Stimulated activated CD4-positive, alpha-beta T cell treated with anti-CD3 and anti-CD28 coated beads, TNF-alpha, amount 100 ng/mL, for 1 hour (primary cell): ENCODE measurements at places on chromosomes 6 and 20.
A peak's percentile ranks its signal among the peaks of the same experiment; 100 is the strongest.

- no peak for DNase-seq
Measured at GRCh38 chr6:20769631-20770030, 235.4 kb downstream of the CDKAL1 start.

- DNase-seq: no peak
Measured at GRCh38 chr6:157459327-157459726, 78.3 kb downstream of the ZDHHC14 start.

- DNase-seq: no peak
Measured at GRCh38 chr6:8085053-8085511, 17.3 kb downstream of the EEF1E1 start.

DNA sequence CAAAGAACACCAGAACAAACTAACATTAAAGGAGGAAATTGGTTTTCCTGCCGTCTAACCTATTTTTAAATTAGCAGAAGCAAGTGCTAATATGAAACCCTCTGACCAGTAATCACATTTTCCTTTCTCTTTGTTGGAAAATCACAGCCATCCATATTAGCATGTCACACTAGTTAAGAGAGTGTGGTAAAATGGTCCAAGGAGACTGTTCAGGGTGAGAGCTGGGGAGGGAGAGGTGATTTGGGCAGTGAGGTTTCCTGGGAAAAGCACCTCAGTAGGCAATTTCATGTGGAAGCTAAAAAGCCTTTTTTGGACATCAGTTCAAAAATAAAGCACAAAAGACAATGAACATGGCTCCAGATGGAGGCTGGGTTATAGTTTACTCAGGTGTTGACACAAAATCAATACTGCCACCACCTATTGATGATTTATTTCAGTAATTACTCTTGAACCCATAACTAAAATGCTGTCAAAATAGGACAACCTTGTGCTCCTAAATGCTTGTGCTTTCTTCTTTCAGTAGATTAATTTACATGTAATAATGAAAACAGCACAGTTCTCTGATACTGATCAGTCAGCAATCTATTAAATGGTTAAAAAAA is 333.2 kb downstream of the SAMD5 start:
- DNase-seq: no peak

GRCh38 chr6:165695722-165696515 is 32.9 kb upstream of the PDE10A start:
- no peak for DNase-seq

DNA sequence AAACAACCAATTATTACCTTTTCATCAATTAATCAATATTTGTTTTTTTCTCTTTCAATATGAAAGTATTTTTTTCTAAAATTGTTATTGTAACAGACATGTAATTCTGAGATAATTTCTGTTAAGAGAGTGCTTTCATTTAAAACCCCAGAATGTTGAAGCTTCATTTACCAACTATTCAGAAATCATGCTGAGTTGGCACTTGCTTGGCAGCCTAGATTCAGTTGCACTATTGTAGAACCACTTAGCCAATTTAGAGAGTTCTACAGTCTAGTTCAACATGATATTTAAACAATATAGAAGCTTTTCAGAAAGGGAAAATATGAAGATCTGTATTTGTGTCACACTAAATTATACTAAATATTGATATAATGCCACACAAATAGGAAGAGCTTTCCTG is 56.1 kb upstream of the NKAIN2 start:
- DNase-seq: no peak

GRCh38 chr20:4471221-4471620 is 250.5 kb upstream of the PRND start:
- DNase-seq: no peak

DNA sequence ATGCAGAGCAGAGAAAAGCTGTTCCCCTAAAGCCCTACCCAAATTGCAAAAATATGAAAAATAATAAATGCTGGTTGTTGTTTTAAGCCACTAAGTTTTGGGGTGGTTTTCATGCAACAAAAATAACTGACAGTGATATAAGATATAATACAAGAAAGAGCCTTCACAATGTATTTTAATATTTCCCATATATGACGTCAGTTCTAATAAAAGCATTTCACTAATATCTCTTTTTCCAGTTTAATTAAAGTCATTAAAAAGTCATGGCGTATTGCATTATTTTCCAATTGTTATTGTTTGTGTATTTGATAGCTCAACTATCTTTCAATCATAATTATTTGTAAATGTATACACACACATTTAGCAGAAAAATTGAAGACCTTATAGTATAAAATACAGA is 134.7 kb upstream of the EPHA7 start:
- no peak for DNase-seq

- no peak for DNase-seq
Measured at GRCh38 chr20:9334866-9335265, 179.5 kb upstream of the LAMP5 start.

GRCh38 chr20:45408646-45409213 is 641 bp downstream of the DBNDD2 start:
- DNase-seq: no peak

DNA sequence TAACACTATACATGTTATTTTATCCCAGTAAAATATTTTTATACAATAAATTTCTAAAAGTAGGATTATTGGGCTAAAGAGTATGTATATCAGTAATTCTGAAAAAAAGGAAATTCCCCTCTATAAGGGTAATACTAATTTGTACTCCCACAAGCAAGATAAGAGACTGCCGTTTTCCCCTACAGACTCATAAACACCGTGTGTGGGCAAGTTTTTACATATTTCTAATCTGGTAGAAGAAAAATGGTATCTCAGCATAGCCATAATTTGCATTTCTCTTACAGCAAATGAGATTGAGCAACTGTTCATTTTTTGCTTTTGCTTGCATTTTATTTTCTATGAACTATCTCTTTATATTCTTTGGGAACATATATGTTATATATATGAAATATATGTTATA is 26.0 kb upstream of the MYMX start:
- no peak for DNase-seq

DNA sequence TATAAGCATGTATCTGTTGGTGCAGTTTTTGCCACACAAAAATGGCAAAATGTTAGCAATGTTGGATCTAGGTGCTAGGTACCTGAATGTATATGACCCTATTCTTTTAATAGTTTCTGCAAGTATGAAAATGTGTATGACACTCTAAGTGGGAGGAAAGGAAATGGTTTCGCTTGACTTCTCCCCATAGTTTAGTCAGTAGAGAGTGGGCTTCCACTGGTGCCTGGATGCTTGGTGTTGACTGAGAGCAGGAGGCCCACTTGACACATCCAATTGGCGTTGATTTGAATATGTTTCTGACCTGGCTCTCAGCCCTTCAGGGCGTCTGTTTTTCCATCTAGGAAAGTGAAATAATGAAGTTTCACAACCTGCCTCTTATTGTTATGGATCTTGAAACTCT is 41.8 kb upstream of the GABRR1 start:
- no peak for DNase-seq

GRCh38 chr6:144149894-144150709 is at the start of gene STX11:
STX11 (plus strand) TSS chr6:144150517; CDS start chr6:144186628, 36,111 bp downstream.
- DNase-seq: peak; percentile 31

DNA sequence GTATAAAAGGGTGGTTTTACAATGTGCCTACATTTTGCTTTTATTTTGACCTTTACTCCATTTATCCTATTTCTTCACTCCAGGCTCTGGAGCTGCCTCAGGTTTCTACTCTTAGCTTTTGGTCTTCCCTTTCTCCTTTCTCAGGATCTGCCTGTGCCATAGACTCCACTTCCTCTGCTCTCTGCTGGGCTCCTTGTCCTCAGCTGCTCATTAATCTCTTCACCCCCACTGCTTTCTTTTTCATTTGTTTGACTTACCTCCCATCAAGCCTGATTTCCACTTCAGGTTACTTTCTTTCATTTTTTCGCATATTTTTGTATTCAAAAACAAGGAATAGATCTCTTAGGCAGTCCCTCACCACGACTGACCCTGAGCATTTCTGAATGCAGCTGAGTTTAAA is 106.8 kb downstream of the COL19A1 start:
- no peak for DNase-seq

- no peak for DNase-seq
Measured at GRCh38 chr20:4998160-4998651, 3.1 kb downstream of the SLC23A2 start.

GRCh38 chr6:1385129-1386037 is 4.0 kb upstream of the FOXF2 start:
- DNase-seq: no peak

GRCh38 chr6:38169977-38170526 is 350.5 kb downstream of the ZFAND3 start:
- no peak for DNase-seq

- DNase-seq: no peak
Measured at GRCh38 chr20:53343448-53343847, 250.2 kb downstream of the ZNF217 start.

GRCh38 chr20:9551808-9552550 is 37.6 kb downstream of the LAMP5 start:
- no peak for DNase-seq

GRCh38 chr20:23360531-23360930 is 1.5 kb upstream of the GZF1 start:
- DNase-seq: no peak

DNA sequence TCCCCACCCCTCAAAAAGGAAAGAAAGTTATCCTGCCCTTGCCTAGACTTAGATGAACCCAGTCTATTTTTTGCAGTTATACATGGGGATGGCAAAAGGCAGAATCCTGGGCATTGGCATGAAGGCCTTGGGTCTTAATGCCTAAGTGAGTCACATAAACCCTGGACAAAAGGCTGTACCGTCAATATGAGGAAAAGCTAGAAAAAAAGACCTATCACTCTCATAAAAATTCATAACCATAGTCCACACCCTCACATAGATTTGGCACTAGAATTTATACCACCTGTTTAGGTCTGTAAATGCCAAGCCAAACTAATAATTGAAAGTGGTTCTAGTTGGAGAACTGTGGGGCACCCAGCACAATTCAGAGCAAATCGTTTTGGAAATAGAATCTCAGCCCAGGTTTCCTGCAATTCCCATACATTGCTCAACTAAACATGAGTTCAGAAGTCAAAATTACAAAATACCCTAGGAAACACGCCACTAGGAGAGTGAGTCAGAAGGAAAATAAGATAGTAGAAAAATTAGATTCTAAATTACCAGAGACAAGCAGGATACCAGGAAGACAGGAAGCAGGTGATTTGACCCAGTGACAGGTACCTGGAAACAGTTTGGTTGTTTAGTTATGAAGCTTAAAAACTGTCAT is 70.4 kb upstream of the FUCA2 start:
- DNase-seq: no peak

GRCh38 chr6:152089992-152090391 is 282.5 kb downstream of the ESR1 start:
- DNase-seq: no peak

DNA sequence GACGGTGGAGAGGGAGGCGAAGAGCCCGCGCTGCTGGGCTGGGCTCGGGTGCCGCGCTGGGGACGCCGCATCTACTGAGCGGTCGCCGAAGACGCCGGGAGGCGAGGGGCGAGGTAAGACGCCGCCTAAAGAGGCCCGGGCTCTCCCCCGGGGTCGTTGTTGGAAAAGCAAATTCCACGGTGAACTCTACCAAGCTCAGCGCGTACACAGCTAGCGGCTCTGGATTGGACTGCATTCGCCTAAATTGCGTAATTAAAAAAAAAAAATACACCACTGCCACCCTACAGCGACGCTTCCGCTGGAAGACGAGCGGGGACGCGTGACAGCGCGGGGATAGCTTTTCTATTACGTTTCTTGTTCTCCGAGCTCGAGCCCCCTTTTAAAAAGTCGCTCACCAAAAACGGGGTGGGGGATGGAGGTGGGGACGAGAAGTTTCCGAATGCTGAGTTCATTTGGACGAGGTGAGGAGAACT is 92.0 kb upstream of the PRDM1 start:
- no peak for DNase-seq

DNA sequence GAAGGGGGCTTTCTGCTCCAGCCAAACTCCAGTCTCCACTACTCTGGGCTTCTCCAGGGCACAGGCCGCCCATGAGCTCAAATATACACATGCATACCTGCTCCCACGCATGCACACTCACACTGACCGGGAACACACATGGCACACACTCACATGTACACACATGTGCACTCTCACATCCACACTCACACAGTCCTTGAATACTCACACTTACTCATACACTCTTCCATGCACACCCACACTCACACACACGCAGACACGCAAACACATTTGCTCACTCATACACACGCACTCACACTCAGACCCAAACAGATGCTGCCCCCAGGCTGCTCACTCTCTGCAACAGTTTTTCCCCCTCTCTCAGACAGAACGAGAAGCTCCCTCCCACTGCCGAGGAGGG is 7.0 kb downstream of the GDAP1L1 start:
- no peak for DNase-seq

DNA sequence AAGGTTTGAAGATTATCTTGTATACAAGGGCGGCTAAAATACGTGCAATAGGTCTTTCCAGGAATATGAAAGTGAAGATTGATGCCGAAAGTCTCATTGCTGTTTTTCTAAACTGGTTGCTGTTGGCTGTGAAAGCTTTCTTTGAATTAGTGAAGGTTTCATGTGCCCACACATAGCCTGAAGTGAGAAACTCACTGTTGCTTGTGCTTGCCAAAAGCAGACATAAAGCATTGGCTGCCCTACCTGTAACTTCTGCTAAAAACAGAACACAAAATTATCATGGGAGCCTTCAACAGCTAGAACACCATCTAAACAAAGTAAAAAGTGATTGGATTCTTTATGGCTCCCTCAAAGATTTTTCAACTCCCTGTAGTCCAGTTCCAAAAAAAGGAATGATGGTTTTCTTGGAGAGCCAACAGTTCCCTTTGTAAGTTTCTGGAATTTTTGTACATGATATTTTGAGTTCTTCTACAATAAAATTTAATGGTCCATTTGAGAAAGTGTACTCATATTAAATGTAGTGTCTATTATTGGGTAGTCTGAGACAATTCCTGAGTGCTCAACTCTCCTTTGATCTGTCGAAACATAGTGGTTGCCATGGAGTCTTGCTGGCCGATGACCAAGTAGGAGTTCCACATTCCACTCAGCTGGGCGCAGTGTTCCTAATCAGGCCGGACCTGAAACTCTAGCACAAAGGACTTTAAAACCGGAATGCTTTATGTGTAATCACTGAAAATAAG is 68.5 kb downstream of the PLEKHG1 start:
- DNase-seq: no peak

- DNase-seq: no peak
Measured at GRCh38 chr6:64486578-64487351, 851.2 kb downstream of the PHF3 start.
